NCI-H69 (cell line): ENCODE measurements at places on chromosomes 6 and 20.

GRCh38 chr6:26044140-26045064, 42.8 kb upstream of the HFE start:
- DNase-seq = no peak

- DNase-seq = peak; percentile 52
Measured at GRCh38 chr6:31940256-31940664, 5.6 kb upstream of the CFB start.

DNA sequence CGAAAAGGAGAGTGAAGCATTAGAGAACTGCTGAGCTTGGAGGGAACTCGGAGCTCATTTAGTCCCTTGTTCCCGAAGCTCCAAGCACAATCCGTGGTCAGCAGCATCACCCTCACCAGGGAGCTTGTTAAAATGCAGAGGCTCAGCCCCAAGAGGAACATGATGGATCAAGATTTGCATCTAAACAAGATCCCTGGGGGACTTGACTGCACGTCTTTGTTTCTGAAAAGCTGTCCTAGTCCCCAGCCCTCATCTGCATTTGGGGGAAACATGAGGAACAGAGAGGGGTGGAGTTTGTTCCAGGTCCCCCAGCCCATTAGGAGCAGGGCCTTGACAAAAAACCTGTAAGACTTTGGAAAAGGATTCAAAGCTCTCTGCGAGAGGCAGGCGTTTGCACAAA, 4.1 kb upstream of the LBP start:
- no peak for DNase-seq

DNA sequence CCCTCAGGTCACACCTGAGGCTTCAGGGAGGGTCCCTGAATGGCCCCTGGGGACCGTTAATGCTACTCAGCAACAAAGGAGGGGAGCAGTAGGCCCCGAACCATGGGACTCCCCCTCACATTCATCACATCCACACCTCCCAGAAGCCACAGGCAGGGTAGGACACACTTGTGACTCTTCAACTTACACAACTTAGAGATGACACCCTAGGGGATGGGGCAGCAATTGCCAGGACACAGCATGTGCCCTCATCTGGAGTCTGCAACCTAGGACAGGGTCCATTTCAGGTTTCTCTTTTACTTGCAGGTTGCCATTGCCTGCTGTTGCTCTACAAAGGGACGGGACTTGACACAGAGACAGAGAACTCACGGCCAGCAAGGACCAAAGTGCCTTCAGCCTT, 770 bp downstream of the ULBP3 start:
- no peak for DNase-seq

GRCh38 chr20:31757254-31757653, 18.2 kb downstream of the TPX2 start:
- no peak for DNase-seq

GRCh38 chr6:33975661-33976436, 170.0 kb downstream of the GRM4 start:
- DNase-seq = peak; percentile 89

DNA sequence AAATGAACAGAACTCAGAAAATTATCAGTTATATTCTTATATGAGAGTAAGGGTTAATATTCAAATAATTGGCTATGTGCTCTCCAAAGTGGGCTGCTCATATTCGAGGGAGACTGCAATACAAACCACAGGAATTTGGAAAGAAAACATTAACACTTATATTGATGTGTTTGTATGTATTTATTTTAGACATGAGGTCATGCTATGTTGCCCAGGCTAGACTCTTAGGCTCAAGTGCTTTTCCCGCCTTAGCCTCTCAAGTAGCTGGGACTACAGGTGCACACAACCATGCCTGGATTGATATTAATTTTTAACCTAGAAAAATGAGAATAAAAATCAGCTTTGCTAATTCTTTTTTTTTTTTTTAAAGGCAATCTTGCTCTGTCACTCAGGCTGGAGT, 35.0 kb downstream of the BTBD9 start:
- DNase-seq = no peak

DNA sequence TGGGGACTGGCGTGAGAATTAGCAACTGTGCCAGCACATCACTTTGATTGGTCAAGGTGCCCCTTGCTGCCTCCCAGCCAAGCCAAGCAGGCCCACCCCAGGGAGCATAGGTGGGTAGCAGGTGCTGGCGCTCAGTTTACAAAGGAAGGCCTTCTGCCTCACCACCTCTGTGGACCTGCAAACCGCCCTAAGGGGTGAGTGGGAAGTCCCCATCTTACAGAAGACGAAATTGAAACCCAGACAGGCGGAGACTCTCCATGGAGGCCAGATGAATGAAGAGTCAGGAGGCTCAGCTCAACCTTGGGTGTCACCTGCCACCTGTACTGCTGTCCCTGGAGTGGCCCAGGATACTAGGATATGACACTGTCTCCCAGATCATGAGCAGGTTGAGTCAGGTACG, 21.5 kb upstream of the MAS1L start:
- no peak for DNase-seq

- no peak for DNase-seq
Measured at GRCh38 chr6:150676344-150676743, 76.7 kb downstream of the PLEKHG1 start.

- DNase-seq = peak; percentile 90
Measured at GRCh38 chr6:25326960-25327359, 47.8 kb downstream of the CARMIL1 start.

DNA sequence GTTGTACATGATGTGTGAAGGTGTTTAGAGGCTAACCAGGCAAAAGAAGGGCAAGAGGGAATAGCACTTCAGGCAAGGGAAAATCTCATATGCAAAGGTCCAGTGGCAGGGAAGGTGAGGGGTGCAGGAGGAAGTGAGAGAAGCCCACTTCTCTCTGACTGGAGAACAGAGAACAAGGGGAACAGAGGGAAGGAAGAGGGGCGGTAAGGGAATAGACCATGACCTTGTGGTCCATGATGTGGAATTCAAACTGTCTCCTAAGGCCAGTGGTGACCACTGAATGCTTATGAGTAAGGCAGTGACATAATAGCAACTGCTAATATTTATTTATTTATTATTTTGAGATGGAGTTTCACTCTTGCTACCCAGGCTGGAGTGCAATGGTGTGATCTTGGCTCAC, 20.6 kb upstream of the SLC9A8 start:
- no peak for DNase-seq

DNA sequence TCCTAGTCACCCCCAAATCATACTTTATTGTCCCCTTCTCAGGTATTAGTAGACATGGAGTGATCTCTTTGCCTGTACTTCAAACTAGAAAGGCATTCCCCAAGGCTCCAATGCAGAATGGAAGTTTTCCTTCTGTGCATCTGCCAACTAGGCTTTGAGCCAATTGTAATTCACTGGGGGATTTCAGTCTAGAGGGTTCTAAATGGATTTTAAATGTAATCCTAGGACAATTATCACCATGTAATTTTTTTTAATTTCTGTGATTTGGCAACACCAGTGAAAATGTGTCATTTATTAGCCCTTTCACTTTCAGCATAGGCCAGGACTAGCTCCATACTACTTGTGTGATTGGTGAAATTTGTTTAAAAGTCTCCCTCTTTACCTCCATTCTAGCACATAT, 557.6 kb upstream of the MARCKS start:
- peak; percentile 72 for DNase-seq

GRCh38 chr6:157517601-157518359, 136.8 kb downstream of the ZDHHC14 start:
- no peak for DNase-seq

GRCh38 chr6:36679043-36679833, 724 bp downstream of the CDKN1A start:
- peak; percentile 80 for DNase-seq

- DNase-seq = no peak
Measured at GRCh38 chr6:18488004-18488403, 100.9 kb downstream of the RNF144B start.

DNA sequence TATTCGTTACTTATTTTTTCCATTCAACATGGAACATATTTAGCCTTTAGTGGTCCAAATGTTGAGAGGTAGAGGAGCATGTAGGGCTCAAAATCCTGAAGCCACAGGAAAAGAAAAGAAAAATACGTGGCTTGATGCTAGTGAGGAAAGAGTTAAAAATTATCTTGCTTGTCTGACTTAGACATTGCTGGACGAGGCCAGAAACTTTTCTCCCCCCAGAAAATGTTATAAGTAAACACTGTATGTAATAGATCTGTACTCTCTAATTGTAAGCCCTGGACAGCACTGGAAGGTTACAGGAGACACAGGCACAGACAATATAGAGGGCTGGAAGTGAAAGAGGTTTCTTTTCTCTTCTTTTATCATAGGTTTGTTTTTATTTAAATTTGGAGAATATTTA, 165.6 kb downstream of the ZFP64 start:
- no peak for DNase-seq
